ENCODE measurements at places on chromosomes 13 and 19. TPM values are rescaled to one million over a fixed set of nuclear protein-coding genes. Genes with fewer than 3 reads are reported as not detected.
A peak's percentile ranks its signal among the peaks of the same experiment; 100 is the strongest.

The PRDX2 gene
- 396 TPM for total RNA-seq

The KLF1 gene
- total RNA-seq = not detected

The EBI3 gene
- total RNA-seq = not detected

The TTYH1 gene
- total RNA-seq = not detected

DNA sequence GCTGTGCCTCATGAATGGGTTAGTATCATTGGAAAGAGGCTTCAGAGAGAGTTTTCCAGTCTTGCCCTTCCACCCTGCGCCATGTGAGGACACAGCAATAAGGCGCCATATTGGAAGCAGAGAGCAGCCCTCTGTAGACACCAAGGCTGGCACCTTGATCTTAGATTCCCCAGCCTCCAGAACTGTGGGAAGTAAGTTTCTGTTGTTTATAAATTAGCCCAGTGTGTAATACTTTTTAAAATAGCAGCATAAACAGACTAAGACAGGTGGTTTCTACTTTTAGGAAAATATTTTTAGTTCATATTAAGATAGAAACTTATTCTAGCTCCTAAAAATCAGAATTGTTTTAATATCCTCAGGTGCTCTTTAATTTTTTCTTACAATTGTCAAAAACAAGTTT lies 117.9 kb downstream of the TM9SF2 start:
- DNase-seq = no peak

GRCh38 chr13:109789262-109789661 lies 2.9 kb upstream of the IRS2 start:
- no peak for DNase-seq

The ZNF627 gene
- 2.4 TPM for total RNA-seq

- no peak for DNase-seq
Observed at GRCh38 chr19:42113641-42114348, 18.5 kb downstream of the POU2F2 start.

The PSG11 gene
- not detected for total RNA-seq

GRCh38 chr19:5086230-5086629 lies 117.3 kb downstream of the KDM4B start:
- DNase-seq = no peak

DNA sequence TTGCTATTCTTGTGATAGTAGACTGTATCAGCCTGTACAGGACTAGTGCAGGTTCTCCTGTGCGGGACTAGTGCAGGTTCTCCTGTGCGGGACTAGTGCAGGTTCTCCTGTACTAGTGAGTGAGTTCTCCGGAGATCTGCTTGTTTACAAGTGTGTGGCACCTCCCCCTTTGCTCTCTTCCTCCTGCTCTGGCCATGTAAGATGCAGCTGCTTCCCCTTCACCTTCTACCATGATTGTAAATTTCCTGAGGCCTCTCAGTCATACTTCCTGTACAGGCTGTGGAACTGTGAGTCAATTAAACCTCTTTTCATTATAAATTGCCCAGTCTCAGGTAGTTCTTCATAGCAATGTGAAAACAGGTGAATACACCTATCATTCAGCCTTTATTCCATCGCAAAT lies 289.6 kb downstream of the TEX29 start:
- DNase-seq = no peak

The MBD3L2 gene
- total RNA-seq = not detected

The CFAP97D2 gene
- not detected for total RNA-seq

DNA sequence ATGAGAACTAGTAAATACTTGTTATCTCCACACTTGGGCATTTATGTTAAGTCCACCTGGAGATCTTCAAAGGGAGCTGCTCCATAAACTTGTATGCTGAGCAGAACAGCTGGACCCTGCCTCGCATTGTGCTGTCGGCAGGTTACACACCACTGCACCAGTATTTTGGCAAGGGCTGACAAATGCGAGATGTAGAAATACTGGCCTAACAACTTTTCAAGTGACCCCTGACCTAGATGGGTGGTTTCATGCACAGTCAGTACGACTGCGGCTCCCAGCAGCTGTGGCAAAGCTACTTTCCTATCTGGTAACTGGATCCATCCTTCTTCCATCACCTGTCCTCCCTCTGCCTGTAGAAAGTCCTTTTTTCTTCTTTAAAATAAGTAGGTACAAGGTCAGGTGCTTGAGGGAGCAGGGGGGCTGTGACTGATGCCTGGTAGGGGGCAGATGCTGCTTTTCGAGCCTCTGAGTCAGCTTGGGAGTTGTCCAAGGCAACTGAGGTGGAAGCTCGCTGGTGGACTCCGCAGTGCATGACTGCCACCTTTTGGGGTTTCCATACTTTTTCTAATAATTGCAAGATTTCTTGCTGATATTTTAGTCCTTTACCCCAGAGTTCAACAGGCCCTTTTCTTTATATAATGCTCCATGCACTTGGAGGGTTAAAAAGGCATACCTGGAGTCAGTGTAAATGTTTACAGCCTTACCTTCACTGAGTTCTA lies 86.8 kb downstream of the SLC25A15 start:
- DNase-seq = no peak

- DNase-seq = no peak
Observed at GRCh38 chr19:50639121-50640112, at the start of gene SYT3. Gene SYT3 (minus strand): TSS chr19:50639881. CDS start chr19:50637411, 2,470 bp downstream.

The CEACAM21 gene
- not detected for total RNA-seq

The MCEMP1 gene
- total RNA-seq = not detected

DNA sequence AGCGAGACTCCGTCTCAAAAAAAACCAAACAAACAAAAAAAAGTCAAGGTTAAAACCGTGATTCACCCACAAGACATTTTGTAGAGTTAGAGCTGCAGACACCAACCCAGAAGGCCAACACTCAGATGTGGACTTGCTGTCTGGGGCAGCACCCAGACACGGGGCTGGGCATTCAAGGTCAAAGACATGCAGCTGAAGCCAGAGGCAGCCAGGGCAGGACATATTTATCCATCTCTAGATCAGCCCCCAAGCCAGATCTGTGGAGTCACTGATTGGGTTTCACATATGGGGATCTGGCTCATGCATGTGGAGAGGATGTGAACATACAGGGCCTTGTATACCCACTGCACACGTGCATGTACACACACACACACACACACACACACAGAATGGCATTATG lies 3.6 kb downstream of the KLK15 start:
- DNase-seq = no peak

DNA sequence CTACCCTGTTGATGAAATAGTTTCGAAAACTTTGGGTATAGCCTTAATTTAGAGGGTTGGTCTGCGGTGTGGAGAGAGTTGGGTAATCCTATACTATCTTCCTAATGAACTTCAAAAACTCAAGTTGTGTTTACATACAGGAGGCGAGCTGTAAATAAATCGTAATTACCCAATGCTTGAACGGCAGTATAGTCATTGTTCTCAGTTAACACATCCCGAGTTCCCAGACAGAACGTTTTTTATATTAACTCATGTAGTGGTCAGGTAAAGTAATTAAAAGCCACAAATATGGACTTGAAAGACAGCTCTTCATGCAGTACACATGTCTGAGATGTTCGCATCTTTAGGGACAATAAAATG lies 1.5 kb downstream of the PDS5B start:
- DNase-seq = peak; percentile 67

The IPO5 gene
- 135 TPM for total RNA-seq

- peak; percentile 46 for DNase-seq
Observed at GRCh38 chr19:41298348-41298964, 11.5 kb upstream of the CCDC97 start.

The RXFP2 gene
- not detected for total RNA-seq

DNA sequence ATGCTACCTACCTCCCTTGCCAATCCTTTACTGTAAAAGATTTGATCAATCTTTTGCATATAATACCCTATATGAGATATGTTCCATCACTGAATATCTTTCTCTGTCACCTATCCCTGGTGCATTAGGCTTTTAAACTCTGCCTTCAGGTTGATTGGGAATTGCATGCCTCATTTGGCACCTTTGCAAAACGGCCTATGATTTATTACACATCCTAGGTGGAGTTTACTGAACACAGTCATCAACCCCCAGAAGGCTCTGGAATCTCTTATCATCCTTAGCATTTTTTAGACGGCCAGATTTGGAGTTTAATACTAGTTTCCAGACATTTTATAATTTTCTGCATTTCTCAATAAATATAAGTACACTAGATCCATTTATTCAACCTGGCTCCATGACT lies 448.4 kb upstream of the SLC10A2 start:
- DNase-seq = no peak

DNA sequence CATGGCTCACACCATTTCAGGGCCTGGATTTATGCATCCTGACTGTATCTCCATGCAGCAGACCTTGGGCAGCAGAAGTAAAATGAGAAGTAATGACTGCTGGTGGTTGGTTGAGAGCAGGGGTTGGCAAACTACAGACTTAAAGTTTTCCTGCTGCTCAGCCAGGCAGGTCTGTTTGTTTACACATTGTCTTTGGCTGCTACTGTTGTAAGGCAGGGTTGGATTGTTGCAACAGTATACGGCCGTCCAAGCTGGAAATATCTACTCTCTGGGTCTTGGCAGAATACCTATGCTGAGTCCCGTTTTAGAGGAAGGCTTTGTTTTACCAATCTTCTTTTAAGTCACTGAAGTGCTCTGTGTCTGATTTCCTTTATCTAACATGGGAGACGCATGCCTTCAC lies 13.5 kb downstream of the SNRNP70 start:
- no peak for DNase-seq

- DNase-seq = no peak
Observed at GRCh38 chr13:33849211-33849610, 31.3 kb downstream of the RFC3 start.

DNA sequence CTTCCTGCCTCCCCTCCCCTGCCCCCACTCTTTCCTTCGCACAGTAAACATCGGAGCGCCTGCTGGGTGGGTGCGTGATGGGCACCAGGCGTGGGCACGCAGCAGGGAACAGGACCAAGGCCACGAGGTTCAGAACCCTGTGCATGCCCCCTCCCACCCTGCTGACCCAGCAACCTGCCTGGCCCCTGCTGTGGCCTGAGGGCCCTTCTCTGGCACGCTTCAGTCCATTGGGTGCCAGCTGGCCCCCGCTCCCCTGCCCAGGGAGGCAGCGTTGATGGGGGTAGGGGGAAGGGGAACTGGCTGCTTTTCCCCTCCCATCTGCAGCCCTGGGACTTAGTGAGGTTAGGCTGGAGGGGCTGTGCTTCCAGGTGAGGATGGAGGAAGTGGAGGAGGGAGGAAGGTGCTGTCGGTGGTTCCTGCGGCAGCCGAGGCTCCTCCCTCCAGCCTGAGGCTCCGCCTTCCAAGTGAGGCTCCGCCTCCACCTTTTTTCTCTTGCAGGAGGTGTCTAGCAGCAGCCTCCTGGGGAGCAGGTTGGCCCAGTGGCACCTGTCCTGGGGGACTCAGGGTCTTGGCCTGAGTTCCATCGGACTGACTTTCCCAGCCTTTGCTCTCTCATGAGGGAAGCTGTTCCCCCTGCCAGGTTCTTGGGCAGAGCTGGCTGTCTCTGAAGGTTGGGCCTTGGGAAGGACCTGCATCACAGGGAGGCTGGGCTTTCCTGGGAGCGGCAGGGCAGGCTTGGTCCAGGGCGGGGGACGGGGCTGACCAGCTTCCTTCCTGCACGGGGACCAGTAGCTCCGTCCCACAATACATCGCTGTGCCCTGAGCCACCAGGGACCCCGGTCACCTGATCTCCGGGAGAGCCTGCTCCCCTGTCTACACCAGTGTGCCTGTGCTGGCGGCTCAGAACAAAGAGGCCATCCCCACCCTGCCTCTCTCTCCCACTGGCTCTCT lies 7.3 kb downstream of the PIAS4 start:
- DNase-seq = no peak

DNA sequence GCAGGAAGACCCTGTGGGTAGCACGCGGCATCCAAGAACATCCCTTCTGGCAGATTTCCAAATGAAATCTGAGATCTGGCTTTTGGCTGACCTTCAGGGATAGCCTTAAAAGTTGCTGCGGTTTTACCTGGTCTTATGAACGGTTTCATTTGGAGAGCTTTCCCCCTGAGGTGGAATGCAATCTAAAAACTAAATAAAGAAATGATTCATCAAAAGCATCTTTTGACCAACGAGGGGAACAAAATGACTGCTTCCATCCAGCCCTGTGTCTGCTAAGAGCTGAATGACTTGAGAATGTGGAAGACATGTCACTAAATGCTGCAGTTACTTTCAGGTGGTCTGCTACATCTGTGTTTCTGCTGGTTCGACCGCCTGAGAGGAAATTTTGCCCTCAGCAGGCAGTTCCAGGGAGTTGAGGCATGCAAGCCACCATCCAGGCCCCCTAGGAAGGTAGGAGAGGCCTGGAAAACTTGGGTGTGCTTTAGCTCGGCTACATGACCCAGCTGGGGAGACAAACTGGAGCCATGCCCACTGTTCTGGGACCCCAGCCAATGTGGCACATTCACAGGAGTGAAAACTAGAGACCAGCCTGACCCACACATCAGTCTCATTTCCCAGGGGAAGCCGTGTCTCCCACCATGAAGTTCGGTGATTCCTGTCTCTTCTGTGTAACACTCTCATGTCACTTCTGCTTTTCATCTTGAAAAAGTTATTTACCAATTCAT lies 175.1 kb upstream of the KL start:
- no peak for DNase-seq

- DNase-seq = peak; percentile 72
Observed at GRCh38 chr19:19224852-19225494, 13.2 kb downstream of the NCAN start.

DNA sequence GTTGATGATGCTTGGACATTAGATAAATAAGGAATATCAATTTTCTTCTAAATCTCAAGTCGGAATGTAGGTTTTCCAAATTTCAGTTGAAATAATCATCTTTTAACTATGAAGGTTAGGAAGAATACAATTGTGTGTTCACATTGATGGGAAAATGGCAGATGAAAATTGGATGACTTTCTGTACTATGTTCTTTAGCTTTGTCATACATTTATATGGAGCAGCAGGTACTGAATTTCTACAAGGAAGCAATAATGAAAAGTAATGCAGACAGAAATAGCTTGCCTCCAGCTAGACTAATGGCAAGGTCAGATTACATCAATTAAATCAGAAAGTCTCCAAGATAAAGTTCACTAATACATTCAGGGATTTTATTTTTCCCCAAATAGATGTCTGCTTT lies 1423.7 kb upstream of the PCDH20 start:
- no peak for DNase-seq

The GRIN2D gene
- total RNA-seq = 12.6 TPM

GRCh38 chr13:29800687-29801086 lies 49.7 kb downstream of the UBL3 start:
- no peak for DNase-seq

GRCh38 chr13:59112221-59112718 lies 1051.5 kb downstream of the DIAPH3 start:
- DNase-seq = no peak

DNA sequence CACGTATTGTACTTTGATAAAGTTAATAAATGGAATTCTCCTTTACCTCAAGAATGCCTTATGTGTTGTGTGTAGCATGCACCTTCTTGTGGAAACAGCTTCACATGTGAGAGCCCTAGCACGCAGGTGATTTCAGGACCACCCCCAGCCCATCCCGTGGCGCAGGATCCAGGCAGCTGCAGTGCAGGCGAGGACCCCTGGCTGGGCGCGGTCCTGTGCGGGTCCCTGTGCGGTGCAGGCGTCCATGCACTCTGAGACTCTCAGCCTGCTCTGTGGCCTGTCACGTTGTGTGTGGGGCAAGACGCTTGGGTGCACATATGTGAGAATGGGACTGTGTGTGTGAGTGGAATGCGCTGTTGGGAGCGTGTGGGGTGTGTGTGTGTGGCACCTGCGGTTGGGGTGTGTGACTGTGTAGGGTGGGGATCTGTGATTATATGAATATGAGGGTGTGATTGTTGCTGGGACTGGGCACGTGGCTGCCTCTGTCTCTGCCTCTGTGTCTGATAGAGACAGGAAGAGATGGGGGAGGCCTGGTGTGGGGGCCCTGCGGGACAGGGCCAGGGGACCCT lies 30.8 kb downstream of the WTIP start:
- DNase-seq = no peak

- no peak for DNase-seq
Observed at GRCh38 chr13:101453784-101454201, 1.3 kb downstream of the ITGBL1 start.
